ENCODE measurements at places on chromosomes 4 and X.
A peak's percentile ranks its signal among the peaks of the same experiment; 100 is the strongest.

DNA sequence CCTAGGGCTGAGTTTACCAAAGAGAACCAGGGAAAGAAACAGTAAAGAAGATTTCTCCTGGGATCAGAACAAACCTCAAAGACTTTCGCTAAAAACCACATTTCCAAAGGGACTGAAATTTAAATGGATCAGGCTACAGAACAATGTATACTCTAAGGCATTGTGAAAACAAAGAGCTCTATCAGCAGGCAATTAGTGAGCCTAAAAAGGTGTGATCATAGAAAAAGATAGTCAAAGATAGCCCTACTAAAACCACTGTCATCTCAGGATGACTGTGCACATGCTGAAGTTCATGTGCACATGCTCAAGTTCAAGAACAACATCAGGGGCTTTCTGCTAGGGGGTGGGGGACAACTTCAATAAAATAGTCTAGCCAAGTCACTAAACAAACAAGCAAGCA, 12.9 kb upstream of the SMIM10L2A start:
- DNase-seq, result no peak

DNA sequence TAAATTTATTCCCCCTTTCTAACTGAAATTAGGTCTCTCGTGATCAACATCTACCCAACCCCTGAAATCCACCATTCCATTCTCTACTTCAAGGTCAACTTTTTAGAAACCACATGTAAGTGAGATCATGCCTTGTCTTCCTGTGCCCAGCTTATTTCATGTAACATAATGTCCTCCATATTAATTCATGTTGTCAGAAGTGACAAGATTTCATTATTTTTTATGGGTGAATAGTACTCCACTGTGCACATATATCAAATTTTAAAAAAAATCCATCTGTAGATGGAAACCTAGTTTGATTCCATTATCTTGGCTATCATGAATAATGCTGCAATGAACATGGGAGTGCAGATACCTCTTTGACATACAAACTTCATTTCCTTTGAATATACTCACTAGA, 1.5 kb downstream of the PPID start:
- DNase-seq, result no peak

DNA sequence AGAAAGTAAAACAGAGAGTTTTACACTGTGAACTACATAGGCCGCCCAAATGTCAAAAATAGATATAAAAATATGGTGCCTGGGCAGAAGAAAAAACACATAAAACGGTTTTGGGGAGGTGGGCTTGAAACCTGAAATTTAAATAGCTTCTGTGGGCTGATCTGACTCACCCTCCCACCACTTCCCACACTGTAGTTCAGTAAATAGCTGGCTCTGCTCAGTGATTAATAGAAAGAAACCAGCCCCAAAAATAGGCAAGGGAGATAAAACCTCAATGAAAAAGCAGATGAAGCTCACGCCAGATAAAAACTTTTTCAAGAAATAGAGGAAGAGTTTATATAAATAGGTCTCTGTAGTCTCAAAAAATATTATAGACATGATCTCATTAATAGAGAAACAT, 13.2 kb upstream of the COX7B2 start:
- no peak for DNase-seq

DNA sequence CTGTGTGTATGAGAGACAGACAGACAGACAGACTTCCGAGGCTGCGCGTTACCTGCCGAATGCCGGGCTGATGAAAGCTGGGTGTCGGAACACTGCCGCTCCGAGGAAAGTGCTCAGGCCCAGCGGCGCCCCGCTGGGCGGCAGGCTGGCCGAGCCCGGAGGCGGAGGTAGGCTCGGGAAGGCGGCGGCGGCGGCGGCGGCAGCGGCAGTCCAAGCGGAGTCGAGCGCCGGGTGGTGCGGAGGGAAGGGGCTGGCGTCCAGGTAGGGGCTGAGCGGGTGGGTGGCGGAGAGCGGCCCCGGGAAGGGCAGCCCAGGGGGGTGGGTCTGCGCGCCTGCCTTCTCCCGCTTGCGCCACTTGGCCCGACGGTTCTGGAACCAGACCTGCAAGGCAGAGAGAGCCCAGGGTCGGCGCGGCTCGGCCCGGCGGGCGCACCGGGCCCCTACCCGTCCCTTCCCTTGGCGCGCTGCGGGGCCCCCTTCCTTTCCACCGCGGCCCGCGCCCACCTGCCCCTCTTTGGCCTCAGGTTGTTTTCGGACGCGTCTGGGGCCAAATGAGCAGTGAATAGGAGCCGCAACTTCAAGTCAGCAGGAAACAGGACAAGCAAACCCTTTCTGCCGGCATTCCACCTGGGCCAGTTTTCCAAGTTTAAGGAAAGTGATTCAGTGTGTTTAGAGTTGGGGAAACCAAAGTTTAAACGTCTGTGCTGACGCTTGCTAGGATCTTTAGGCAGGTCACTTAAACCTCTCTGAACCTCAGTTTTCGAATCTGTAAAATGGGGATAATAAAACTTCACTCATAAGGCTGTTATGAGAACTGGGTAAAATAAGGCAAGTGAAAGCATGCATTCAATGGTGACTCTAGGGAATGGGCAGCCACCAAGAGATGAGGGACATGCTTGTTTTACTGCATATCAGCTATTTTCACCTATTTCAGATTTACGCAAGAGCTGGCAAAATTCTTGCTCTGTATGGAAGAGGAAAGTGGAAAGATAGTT, 8.4 kb downstream of the ARX start:
- DNase-seq, result no peak

DNA sequence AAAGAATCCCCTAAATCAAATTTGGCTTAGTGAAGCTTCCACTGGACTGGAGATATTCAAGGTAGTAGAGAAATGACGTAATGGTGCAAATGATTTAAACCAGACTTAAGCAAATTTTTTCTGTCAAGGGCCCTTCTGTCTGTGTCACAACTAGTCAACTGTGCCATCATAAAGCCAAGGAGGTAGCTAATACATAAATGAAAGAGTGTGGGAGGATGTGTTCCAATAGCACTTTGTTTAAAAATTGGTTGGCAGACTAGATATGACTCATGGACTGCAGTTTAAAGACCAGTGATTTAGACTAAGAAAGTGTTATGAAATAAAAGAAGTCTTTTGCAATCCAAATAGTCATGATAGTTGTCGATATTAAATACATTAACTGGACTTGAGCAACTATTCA, 24.3 kb upstream of the TEX13C start:
- no peak for DNase-seq

- DNase-seq, result no peak
These were observed 322.2 kb downstream of the IQCM start for GRCh38 chr4:149493492-149493891.

- DNase-seq, result no peak
These were observed 25.5 kb downstream of the TBC1D19 start for GRCh38 chr4:26609391-26609790.

GRCh38 chr4:183335369-183335940, 13.2 kb upstream of the CLDN24 start:
- DNase-seq, result no peak

- DNase-seq, result no peak
These were observed 35.4 kb upstream of the SPP1 start for GRCh38 chr4:87939978-87940690.

GRCh38 chr4:37802068-37802666, 24.3 kb upstream of the PGM2 start:
- DNase-seq, result peak; percentile 77

GRCh38 chr4:41448934-41449333, 89.0 kb upstream of the LIMCH1 start:
- DNase-seq, result no peak

GRCh38 chr4:181345931-181346330, 897.3 kb upstream of the TENM3 start:
- DNase-seq, result no peak

- peak; percentile 77 for DNase-seq
These were observed 144.6 kb upstream of the KIT start for GRCh38 chr4:54513204-54513603.

- no peak for DNase-seq
These were observed 8.7 kb downstream of the FABP2 start for GRCh38 chr4:119313237-119313636.

DNA sequence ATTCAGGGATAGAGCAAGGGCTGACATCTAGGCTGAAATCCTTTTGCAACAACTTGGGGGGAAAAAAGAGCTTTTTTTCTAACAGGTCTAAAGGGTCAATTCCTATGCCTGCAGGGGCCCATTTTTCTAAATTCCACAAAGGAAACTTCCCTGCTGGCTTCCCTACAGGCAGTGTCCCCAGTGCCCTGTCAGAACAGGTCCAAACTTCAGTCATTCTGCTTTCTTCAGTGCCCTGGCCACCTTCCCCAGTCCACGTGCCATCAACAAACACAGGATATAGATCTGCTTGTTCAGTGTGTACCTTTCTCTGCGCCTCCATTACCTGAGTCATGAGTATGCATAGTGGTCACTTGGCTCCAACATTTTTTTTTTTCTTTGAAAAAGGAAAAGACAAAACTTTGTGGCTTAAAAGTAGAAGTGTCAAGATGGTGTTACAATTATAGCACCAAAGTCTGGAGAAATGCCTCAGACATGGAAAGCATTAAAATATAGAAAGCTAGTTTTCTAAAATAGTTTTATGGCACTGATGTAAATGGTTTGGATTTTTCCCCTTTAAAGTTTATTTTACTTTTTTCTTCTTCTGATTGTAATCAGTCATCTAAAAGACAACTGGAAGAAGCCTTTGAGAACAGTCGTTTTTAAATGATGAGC, 84.0 kb upstream of the JADE1 start:
- DNase-seq, result peak; percentile 5

DNA sequence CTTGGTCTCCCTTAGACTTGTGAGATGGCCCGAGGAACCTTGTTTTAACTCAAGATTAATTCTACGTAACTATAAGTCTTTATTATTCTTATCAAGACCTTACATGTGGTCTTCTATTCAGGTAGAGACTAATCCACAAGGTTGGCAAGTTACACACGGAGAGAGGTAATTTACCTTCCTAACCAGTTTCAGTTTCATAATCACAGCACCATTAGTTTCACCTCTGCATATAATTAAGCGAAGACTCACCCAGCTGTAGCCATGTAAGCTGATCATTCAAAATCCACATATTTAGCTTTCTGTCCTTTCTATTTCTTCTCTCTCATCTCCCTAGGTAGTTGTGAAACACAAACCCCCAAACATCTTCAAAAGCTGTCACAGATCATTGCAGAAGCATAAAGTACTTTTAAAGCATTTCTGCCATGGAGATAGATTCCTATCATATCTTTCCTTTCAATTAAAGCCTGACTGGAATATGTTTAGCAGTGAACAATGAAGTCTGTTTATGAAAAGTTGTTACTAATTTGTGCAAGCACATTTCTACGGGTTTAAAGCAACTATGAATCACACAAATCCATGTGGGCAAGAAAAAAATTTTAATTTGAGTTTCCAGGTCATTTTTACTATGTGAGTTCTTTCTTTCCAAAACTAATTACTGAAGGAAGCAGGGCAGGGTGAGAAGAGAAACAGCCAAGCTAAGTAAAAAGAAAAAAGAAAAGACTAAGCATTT, 78.5 kb downstream of the BTC start:
- no peak for DNase-seq

- DNase-seq, result no peak
These were observed 62.5 kb upstream of the IRF2 start for GRCh38 chr4:184536881-184537248.

GRCh38 chrX:23851544-23851943, 56.2 kb downstream of the APOO start:
- no peak for DNase-seq

GRCh38 chr4:106503116-106504050, 134.8 kb upstream of the GIMD1 start:
- no peak for DNase-seq

- DNase-seq, result no peak
These were observed 444.1 kb downstream of the STIM2 start for GRCh38 chr4:27304751-27305150.

- no peak for DNase-seq
These were observed 61.0 kb downstream of the MGST2 start for GRCh38 chr4:139726615-139727014.

GRCh38 chr4:168141733-168142132, 49.4 kb downstream of the ANXA10 start:
- DNase-seq, result no peak

- DNase-seq, result no peak
These were observed 230.7 kb upstream of the KCNIP4 start for GRCh38 chr4:22179124-22179874.

DNA sequence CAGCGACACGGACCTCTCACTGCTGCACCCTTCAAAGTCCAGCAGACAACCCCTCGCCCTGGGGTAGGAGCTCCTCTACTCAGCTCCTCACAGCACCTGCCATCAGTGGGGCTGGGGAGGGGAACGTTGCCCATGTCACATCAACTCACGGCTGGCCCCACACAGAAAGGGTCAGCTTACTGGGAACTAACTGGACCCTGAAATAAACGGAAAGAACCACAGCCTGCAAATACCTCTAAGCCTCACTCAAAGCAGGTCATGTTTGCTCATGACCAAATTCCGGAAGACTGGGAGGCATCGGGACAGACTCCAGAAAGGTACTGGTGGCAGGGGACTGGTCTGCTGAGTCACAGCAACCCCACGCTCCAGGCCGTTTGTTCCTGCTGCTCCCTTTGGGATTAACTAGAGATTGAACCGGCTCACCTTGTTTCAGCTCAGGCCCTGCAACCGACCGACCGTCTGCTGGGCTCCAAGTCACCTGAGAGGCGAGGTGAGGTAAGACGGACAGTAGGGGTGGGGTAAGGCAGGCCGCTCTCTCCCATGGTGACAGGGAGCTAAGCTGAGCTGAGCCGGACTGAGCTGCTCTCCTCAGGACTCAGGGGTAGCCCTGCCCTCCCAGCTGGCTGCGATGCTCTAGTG, 5.6 kb downstream of the G6PD start:
- no peak for DNase-seq

DNA sequence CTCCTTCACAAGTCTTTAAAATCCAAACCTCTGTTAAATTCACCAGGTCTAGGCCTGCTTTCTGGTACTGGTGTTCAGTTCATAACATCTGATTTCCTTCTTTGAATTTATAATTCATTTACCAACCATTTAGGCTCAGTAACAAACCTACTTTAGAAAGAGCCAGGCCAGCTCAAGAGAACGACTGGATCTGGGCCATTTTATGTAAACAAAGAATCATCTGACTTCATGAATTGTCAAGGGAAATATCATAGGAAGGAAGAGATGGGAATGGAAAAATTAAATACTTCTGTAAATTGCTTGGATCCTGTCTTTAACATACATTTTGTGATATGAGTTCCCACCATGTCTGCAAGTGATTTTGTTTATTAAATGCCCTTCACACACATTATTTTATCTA, 36.5 kb downstream of the DCHS2 start:
- DNase-seq, result no peak

DNA sequence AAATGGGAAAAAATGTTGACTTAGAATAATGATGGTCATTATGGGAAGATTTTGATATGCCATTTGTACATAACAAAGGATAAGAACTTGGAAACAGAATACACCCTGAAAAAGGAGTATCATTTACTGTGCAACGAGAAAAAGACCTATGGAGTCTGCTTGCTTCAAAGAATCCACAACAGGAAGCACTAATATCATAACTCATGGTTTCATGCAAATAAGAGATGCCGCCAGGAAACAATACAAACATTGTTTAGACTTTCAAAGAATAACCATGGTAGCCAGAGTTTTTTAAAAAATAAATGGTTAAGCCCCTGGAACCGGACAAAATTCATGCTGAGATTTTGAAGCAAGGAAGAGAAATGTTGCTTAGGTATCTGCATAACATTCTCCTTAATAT, 139.9 kb upstream of the ETNPPL start:
- DNase-seq, result no peak

- no peak for DNase-seq
These were observed 60.6 kb downstream of the PHOX2B start for GRCh38 chr4:41687971-41688370.
